ENCODE measurements at places on chromosomes 1 and 21.

- DNase-seq, result no peak
Observed at GRCh38 chr1:52590266-52590665, 11.9 kb upstream of the GPX7 start.

DNA sequence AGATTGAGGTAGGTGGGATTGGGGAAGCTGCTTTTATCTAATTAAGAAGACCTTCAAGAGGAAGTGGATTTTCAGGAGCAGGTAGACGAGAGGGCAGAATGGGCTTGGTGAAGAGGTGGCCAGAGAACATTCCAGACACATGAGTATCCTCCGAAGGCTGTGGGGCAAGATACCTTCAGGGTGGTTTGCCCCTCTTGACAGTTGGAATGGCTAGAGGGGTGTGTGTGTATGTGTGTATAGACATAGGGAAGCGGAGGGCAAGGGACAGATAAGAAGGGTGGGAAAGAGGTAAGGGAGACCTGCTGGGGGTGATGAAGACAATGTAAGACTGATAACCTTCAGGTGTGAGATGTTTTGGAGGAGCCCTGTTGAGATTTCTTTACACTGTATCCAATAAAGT, 46.8 kb upstream of the TSPAN2 start:
- DNase-seq, result no peak

- peak; percentile 33 for DNase-seq
Observed at GRCh38 chr1:99681583-99681982, 35.7 kb downstream of the PALMD start.

- no peak for DNase-seq
Observed at GRCh38 chr1:211775170-211775569, 55.4 kb downstream of the LPGAT1 start.

DNA sequence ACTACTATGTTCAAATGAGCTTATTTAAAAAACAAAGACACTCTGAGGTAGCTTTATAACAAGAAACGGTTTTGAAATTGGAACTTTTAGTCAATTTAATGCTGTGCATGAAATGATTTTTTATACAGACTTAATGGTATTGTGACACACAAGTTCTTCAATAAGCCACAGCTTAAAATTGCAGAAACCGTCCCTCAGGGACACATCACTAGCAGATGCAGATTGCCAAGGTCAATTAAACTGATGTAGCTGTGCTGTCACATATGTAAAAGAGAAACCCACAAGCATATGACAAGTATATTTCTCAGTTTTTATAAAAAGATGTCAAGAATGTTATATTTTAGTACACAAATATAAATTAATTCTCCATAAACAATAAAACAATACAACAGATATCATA, 366.9 kb downstream of the DPYD start:
- DNase-seq, result no peak

- DNase-seq, result no peak
Observed at GRCh38 chr1:66809736-66810326, 8.8 kb upstream of the INSL5 start.

- DNase-seq, result no peak
Observed at GRCh38 chr1:13560541-13560940, 23.1 kb upstream of the PDPN start.

GRCh38 chr1:235313931-235314678, 13.9 kb downstream of the ARID4B start:
- DNase-seq, result no peak

GRCh38 chr1:63135174-63135512, 187.2 kb upstream of the FOXD3 start:
- no peak for DNase-seq

GRCh38 chr1:31593770-31594632, 17.7 kb downstream of the TINAGL1 start:
- peak; percentile 82 for DNase-seq

GRCh38 chr1:53370369-53370961, 42.6 kb upstream of the LRP8 start:
- no peak for DNase-seq

DNA sequence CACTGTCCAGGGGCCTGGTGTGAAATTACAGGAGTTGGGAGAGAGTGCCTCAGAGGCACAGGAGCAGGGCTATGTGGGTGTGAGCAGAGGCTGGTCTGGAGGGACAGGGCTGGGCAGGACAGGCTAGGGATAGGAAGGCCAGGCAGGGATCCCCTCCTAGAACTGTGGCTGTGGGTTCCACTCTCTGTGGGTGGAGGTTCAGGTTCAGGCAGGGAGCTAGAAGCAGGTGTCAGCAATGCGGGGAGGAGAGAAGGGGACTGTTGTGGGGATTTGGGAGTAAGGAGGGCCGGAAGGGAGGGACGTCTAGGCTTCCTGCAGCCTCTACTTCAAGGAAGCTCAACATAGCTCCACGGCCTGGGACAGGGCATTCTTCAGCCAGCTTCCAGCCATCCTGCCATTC, 8.3 kb upstream of the GPR61 start:
- DNase-seq, result no peak

DNA sequence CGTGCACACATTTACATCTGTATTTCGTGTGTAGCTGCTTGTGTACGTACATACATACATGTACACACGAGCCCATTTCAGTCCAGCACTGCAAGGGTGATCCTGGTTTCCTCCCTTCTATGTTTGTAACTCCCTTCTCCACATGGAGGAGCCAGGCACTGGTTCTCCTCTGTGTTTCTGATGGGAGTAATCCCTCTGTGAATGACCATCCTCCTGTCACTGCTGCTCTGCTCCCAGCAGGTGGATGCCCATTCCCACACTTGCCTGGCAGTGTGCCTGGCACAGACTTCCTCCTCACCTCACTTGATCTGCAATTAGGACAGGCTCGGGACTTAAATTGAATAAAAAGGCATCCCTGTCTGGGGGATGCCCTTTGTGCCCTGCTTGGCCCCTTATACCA, 37.1 kb downstream of the TRAPPC10 start:
- DNase-seq, result no peak

- no peak for DNase-seq
Observed at GRCh38 chr1:19361611-19362147, 49.6 kb downstream of the SLC66A1 start.
